ENCODE measurements at places on chromosomes 1 and 21. TPM values are rescaled to one million over a fixed set of nuclear protein-coding genes. Genes with fewer than 3 reads are reported as not detected.
A peak's percentile ranks its signal among the peaks of the same experiment; 100 is the strongest.

RPTN gene
- total RNA-seq = not detected

LY9 gene
- total RNA-seq = 2.3 TPM

PTPRC gene
- total RNA-seq = 29.4 TPM

DNA sequence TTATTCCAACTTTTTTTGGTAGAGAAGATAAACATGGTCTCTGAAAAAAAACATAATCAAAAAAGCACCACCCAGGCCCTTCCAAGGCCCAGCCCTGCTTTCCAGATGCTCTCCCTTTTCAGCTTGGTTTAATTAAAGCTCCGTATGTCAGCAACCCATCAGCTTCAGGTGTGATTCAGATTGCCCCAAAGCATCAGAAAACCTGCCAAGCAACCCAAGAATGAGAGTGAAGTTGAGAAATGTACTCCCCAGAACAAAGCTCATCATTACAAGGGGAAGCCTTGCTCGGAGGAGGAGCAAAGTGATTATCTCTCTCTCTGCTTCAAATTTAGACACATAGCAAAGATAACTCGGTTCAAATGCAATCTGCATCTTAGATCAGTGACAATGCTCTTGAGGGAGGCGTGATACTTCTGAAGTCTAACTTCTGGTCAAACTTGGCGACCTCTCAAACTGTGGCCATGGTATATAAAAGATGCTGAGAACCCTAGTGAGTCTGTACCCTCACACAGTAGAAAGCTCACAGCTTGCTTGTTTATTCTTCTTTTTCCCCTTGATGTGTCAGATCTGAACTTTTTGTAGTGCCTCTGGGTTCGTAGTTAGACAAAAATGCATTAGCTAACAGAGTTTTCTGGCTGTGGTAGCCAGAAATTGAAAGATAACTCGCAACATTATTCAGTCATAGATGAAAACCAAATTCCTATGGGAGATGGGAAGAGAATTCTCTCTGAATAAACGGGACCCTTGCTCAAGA, 63.3 kb upstream of the ZC3H11B start:
- DNase-seq = no peak

DNA sequence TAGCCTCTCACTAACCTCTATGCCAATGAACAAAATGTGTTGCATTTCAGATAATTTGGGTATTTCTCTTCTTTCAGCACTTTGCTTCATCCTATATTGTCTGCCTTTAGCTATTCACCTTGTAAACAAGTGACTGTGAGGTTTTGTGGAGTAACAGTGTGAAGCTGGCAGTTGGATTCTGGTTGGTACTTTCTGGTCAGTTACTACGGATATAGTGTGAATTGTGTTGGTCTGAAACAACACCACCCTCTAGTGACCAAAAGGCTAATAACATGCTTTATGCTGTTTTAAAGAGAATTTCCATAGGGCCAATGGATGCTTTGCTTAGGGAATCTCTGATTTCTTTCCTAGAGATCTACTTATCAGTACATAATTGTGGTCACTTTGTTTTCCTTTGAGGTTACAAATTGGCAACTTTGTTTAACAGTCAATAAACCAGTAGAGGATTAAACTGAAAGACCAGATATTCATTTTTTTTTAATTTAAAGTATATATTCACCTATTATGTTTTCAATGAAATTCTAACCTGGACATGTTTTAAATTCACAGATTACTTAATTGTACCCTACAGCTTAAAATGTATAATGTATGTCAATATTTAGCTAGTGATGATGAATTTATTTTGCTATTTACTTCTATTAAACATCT, 2.5 kb upstream of the PTGER3 start:
- DNase-seq = peak; percentile 70

- DNase-seq = no peak
These were observed 36.9 kb upstream of the KCNE1 start for GRCh38 chr21:34548781-34549376.

GRCh38 chr1:47188791-47189785, 748 bp downstream of the PDZK1IP1 start:
- DNase-seq = no peak

DNA sequence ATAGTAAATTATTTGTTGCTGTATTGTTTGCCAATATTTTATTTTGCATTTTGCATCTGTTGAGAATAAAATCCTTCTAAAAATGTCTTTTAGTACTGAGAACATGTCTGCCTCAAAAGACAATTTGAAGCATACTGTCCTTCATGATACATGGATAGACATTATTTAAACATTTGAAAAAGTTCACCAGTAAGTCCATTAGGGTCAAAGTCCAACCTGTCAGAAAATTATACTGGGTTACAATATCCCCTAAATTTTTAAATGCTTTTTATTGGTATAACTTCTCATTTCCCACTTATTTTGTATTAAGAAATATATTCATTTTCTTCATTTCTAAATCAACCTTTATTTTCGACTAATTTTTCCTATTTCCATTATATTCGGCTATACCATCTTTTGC, 9.3 kb downstream of the CHML start:
- no peak for DNase-seq

All from mucosa of descending colon (tissue), 3 donors.